NCI-H82 (cell line): ENCODE measurements at places on chromosomes 4 and X.

DNA sequence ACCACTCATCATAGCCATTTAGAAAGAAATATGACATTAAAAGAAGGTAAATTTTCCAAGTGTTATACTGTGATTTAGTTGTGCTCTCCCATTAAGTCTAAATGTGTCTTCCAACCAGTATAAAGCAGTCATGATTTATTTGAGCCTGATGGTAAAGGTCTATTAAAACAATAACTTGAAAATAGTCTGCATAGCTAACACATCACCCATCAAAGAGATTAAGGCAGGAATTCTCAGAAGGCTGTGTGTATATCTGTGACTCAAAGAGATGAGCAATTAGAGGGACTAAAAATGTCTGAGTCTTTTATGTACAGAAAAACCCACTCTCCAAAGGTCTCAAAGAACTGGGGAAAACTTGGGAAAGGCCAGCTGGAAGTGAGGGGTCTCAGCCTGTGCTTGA is 70.3 kb upstream of the IQCM start:
- no peak for DNase-seq

DNA sequence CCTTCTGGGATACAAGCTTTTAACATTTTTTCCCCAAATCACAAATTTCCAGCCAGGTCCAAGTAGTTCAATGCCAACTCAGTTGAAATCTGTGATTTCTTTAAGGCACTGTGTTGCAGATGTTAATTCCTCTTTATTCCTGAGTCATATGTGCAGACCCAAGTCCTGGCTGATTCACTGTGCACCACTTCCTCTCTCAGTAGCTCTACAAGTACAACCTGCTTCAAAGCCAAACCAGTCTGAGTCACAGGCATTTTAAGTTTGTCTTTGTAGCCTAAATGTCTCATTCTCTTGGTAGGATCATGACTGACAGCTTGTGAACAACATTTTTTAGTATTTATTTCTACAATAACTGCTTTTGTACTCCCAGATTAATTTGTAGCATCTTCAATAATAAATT is 165.6 kb upstream of the S100G start:
- no peak for DNase-seq

- DNase-seq: peak; percentile 32
These were observed 32.8 kb upstream of the GLRB start for GRCh38 chr4:157043131-157043530.

DNA sequence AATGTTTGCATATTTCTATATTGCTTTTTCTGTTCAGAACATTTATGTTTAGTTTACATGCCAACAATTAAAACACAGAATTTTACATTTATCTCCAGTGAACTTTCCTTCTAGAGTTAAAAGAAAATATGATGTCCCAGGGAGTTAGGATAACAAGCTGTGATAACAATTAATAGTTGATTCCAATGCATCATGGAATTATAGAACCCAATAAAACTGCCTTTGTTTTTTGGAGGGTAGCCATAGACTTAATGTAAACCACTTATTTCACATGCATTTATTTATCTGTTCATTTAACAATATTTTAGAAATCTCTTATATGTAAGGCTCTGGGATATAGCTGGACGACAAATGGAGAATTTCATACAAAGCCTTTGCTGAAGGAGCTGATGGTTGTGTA is 180.0 kb downstream of the CFAP299 start:
- no peak for DNase-seq

DNA sequence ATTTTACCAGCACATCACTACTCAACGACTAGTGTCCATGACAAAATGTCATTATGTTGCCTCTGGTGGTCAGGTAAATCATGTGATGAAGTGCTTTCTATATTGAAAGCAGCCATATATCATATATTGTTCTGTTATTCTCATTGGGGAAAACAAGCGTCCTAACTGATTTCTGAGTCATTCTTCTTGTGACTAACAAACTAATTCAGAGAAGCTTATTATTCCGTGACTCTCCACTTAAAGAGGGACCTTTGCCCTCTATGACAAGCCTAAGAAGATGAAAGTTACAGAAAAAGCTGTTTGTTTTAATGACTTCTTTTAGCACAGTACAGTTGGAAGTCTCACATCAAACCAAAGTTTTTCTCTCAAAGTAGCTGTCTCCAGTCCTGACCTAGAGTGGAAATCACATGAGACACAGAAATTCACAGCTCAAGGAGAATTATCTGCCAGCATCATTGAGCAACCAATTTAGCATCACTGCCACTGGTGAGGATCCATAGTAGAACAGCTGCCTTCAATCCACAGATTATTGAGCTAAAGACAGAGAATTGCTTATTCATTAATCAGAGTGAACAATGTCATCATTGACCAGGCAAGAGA is 36.4 kb downstream of the ASB9 start:
- DNase-seq: no peak

GRCh38 chrX:12170755-12171154 is 32.5 kb downstream of the FRMPD4 start:
- DNase-seq: no peak

GRCh38 chr4:80361329-80361900 is 25.9 kb downstream of the CFAP299 start:
- DNase-seq: peak; percentile 48

GRCh38 chrX:46791927-46792809 is 33.2 kb upstream of the SLC9A7 start:
- no peak for DNase-seq
